ENCODE measurements at places on chromosomes 2 and 18. TPM values are rescaled to one million over a fixed set of nuclear protein-coding genes. Genes with fewer than 3 reads are reported as not detected.

The PROKR1 gene
- total RNA-seq: not detected

DNA sequence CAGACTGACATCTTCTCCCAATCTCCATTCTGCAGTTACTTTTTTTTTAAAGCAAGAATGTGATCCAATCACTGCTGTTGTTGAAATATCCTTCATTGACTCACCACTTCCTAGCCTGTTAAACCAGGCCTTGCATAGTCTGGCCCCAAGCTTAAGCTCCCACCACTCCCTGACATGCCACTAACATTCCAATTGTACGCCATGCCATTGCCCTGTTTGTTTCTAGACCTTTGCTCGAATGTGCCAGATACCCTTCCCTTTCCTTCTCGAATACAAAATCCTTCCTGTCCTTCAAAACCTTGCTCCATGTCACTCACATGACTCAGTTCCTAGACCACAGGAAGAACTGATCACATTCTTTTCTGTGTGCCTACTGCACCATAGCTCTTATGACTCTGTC is 224.2 kb downstream of the CYRIA start:
- DNase-seq: no peak

The IFIH1 gene
- 18.6 TPM for total RNA-seq

GRCh38 chr2:120439067-120439368 is 93.1 kb downstream of the INHBB start:
- DNase-seq: no peak

DNA sequence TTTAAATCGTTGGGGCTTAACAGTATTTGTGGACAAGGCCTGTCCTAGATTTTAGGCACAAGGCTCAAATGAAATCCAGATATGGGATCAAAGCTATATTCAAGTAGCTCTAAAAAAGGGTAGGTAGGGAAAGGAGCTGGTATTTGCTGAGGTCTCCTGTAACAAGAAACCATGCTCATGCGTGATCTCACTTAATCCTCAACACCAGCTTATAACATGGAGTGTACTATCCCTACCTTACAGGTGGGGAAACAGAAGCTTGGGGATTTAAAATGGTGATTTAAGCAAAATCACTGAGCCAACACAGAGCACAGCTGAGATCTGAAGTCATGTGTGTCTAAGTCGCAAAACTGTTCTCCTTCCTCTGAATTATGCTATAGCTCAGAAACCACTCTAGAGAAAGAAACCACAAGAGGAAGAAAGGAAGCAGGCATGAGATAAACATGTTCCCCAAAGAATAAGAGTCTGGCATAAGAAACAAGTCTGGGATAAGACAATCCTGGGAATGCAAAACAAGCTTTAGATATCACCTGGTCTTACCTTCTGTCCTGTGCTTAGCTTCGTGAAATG is 43.1 kb downstream of the CYRIA start:
- DNase-seq: no peak

GRCh38 chr2:216243026-216243425 is 129.3 kb downstream of the MARCHF4 start:
- no peak for DNase-seq

GRCh38 chr2:6965071-6965795 is 48.0 kb downstream of the RNF144A start:
- DNase-seq: no peak

GRCh38 chr2:211204456-211204855 is 648.1 kb downstream of the CPS1 start:
- DNase-seq: no peak

DNA sequence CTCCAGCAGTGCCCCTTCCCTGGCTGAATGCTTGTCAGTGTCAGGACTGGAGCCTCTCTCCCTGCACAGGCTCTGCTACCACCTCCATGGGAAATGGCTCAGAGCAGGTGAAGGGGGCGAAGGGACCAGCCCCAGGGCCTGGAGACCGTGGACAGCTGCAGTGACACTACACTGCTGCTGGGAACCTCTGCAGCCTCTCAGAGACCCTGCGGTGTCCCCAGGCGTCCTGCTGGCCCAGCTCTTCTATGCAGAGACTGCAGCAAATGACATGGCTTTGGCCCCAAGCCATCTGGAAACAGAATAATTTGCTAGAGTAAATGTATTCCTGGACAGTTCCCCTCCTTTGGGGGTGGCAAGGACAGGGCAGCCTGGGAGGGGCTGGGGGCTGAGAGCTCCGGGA is 53.2 kb downstream of the CIB4 start:
- no peak for DNase-seq

The RFX8 gene
- 0.41 TPM for total RNA-seq

- no peak for DNase-seq
These were observed 9.4 kb downstream of the GALNT1 start for GRCh38 chr18:35590935-35591334.

The ACVR1C gene
- 0.50 TPM for total RNA-seq

- DNase-seq: no peak
These were observed 375.4 kb upstream of the ACVR2A start for GRCh38 chr2:147469471-147469870.

GRCh38 chr2:221610675-221611074 is 38.6 kb upstream of the EPHA4 start:
- no peak for DNase-seq

DNA sequence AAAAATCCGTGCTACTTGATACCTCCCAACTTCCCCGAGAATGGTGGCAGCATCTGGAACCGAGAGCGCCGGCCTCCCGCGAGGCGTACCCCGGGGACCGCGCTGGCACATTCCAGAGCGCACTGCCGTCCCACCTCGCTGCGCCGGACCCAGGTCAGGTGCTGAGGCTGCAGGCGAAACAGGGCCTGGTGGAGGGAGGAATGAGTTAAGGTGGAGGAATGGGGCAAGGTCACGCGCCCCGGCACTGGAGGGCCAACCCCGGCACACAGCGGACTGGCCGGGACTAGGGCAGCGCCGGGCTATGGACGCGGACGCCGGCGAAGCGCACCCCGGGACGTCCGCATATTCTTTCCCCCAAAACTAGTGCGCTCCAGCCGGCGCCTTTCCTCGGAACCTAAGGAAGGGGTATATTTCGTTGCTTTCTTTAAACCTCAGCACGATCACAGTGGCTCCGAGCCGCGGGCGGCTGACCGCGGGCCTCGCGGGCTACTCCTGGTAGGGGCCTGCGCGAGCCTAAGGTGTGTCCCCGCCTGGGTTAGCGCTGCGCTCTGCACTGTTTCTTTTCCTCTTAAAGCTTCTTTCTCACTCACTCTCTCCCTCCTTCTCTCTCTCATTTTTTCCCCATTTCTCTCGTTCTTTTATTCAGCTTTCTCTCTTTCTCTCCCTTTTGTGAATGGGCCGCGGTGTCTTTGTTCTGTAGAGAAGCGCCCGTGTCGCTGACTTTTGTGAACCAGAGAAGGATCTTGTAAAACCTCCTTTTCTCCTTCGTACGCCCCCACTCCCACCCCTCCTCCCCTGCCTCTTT is 2.1 kb upstream of the OTX1 start:
- DNase-seq: no peak

The SCG2 gene
- 0.62 TPM for total RNA-seq

- no peak for DNase-seq
These were observed 406.2 kb upstream of the CWC22 start for GRCh38 chr2:180413336-180413735.

The LRRC30 gene
- total RNA-seq: not detected

- peak; percentile 40 for DNase-seq
These were observed 27.3 kb upstream of the NTSR2 start for GRCh38 chr2:11697103-11697871.

DNA sequence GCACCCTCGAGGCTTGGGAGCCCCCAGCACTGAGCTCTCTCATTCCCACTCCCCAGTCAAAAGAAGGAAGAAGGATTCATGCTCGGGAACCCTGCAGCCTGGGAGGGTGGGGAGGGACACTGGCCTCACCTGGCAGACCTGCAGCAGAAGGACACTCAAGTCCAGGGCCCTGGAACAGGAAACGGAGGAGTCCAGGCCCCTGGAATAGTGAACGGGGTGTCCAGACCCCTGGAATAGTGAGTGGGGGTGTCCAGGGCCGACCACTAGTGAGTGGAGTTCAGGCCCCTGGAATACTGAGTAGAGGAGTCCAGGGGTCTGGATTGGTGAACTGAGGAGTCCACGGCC is 292.5 kb downstream of the NDUFA10 start:
- no peak for DNase-seq

GRCh38 chr2:226763320-226763719 is 36.3 kb downstream of the IRS1 start:
- DNase-seq: no peak

GRCh38 chr2:223532161-223532560 is 70.0 kb downstream of the SCG2 start:
- DNase-seq: no peak

GRCh38 chr2:158491072-158491471 is 34.3 kb downstream of the PKP4 start:
- no peak for DNase-seq

DNA sequence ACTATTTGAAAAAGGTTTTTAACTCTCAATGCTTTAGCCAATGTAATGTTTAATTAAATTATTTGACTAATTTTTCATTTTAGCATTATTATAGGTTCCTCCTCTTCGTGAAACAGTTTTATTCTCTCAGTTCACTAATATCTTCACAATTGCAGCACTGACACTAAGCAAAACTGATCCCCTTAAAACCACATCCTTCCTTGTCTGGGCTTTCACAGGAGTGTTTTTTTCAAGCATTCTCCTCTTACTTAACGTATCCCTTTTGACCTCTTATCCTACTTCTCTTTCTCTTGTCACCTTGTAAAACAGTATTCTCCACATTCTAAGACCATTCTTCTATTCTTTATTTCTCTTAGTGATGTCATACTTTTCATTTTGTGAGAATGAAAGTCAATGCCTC is 112.8 kb downstream of the DSC3 start:
- no peak for DNase-seq

DNA sequence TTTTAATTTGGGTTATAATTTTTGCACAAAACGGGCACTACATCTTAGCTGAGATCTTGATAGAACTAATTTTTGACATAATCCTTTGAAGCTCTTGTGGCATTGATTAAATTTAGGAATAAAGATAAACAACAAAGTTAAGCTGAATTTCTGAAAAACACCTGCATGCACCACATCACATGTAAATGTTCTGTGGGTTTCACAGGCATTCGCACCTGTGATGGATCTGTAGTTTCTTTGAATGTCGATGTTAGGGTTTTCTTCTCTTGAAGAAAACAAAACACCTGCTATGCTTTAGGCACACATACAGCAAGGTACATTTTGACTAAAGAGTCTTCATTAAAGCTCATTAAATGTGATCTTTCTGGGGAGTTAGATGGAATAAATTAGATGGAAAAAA is 60.3 kb downstream of the RPIA start:
- DNase-seq: no peak

DNA sequence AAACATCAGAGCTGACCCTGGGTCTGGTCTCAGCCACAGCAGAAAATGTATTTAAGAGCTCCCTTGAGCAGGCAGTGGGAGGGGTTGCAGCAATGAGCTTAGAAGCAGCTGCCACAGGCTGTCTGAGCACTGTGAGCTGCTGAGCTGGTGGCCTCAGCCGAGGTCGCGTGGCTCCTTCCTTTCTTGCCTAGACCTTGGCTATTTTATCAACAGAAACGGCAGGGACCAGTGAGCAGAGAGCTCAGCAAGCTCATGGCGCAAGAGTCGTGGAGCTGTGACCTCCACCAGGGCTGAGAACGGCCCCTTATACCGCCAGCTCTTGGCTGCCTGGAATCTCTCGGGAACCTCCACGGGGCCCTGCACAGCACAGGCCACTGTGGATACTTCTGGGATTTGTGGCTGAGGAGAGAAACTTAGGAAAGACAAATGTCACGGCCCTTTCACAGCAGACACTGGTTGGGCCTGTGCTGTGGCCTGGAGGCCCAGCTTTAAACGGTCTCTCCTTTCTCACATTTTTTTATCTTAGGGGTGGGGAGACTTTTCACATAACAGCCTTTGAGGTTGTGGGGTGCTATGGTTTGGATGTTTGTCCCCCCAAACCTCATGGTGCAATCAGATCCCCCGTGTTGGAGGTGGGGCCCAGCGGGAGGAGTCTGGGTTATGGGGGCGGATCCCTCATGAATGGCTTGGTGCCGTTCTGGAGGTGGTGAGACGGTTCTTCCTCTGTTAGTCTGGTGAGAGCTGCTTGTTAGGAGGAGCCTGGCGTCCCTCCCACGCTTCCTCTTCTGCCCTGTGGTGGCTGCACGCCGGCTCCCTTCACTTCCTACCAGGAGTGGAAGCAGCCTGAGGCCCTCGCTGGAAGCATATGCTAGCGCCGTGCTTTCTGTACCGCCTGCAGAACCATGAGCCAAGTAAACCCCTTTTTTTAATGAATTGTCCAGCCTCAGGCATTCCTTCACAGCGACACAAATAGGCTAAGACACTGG is 1.7 kb downstream of the ALLC start:
- no peak for DNase-seq

The MALL gene
- total RNA-seq: 0.10 TPM

The ZNF236 gene
- 2.7 TPM for total RNA-seq

- DNase-seq: no peak
These were observed at the start of gene ARHGEF4 for GRCh38 chr2:130836501-130837174. Gene ARHGEF4, plus strand, starts transcription at chr2:130836914. Its CDS starts 40 bp downstream, at chr2:130836954.

DNA sequence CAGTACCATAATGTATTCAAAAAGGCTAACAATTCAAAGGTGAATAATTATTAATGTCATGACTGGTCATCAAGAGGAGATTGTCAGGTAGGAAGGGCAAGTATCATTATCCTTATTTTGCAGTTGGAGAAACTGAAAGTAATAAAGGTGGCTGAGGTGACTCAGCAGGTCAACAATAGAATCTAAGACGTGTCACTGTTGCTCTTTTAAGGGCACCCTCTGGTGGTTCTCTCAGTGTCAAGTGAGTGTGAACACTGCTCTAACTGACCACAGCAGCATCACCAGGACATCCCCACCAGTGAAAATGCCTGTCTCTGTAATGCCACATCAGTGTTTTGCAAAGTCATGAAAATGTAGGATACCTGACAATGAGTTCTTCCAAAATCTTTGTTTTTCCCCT is 69.7 kb downstream of the DCC start:
- DNase-seq: peak; percentile 39

DNA sequence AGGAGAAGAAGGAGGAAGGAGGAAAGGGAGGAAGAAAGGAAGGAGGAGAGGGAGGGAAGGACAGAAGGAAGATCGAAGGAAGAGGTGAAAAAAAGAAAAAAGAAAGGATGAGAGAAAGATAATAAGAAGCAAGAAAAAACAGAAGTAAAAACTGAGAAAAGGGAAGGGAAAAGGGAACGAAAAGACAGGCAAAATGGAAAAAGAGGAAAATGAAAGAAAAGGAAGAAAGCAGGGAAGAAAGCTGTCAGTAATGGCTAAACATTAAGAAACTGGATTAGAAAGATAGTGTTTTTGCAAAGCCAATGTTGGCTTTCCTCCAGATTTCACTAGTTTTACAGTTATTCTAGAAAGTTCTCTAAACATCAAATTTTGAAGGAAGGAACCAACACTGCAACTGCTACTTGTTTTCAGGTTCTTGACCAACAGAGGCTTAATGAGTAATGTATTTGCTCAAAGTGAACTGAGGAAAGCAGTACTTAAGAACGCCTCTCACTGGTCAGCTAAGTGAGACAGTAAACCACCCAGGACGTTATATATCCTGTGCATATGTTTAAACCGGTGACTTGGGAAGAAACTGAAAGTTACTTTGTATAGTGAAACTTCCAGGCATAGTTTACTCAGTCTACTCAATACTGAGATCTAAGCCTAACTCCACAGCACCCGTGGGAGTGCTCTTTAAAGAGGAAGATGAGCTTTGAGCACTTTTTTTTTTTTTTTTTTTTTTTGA is 286.2 kb upstream of the TRIB2 start:
- no peak for DNase-seq

The CCDC102B gene
- 11.0 TPM for total RNA-seq

Data from H4 (cell line).